Aorta (tissue), 5 donors: ENCODE measurements at places on chromosomes 6 and 20. TPM values are rescaled to one million over a fixed set of nuclear protein-coding genes. Genes with fewer than 3 reads are reported as not detected.

DNA sequence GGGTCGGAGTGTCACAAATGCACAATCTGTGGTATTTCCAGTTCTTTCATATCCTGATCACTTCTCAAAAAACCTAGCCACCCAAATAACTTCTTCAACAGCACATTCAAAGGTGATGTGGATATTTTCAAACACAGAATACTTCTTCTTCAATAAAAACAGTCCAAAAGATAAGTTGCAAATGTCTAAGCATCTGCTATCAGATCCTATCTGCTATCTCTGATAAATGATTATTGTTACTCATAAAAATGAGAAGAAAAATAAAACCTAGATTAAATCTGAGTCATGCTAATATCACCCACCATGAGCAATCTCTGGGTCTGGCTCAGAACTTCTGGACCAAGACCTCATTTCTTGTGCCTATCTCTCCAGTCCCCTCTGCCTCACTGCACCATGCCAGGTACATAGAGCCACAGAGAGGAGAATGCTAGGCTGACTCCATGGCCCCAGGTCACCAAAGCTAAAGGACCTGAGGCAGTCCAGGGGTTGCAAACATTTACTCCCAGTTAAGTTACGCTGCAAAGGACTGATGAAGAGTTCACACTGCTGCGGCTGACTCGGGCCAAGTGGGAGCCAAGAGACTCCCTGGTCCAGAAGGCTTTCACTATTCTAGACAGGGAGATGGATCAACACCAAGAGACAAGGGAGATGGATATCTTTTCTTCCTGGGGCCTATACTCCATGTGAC lies 101.4 kb downstream of the KIF13A start:
- no peak for DNase-seq

GRCh38 chr6:4346659-4347333 lies 211.4 kb upstream of the ECI2 start:
- no peak for DNase-seq

DNA sequence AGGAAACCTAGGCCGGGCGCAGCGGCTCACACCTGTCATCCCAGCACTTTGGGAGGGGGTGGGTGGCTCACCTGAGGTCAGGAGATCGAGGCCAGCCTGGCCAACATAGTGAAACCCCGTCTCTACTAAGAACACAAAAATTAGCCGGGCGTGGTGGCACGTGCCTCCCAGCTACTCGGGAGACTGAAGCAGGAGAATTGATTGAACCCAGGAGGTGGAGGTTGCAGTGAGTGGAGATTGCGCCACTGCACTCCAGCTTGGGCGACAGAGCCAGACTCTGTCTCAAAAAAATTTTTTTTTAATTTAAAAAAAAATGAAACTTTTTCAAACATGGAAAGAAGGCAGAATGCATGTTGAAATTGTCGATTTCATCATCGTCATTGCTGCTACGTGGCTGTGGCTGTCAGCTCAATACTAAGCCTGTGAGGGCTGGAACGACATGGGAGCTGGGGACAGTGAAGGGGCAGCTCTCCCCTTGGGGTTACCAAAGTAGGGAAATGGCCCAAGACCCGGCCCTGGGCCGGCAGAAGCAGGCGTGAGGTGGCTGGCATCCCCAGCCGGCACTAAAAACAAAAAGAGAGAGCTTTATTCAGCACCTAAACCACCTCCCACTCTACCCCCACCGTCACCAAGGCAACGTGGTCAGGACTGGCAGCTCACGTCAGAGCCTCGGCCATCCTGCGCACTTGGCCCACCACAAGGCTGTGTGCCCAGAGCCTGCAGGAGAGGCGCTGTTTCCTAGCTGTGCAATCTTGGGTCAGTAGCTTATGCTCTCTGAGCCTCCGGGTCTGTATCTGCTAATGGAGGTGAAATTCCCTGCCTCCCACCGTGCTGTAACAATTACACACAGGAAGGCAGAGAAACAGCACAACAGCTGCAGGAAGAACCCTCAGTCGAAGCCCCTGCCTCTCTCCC lies 30.8 kb downstream of the AGPAT4 start:
- no peak for DNase-seq

GCNT2 gene
- 18.6 TPM for total RNA-seq

OLIG3 gene
- not detected for total RNA-seq
